ENCODE measurements at places on chromosomes 12 and 14.

DNA sequence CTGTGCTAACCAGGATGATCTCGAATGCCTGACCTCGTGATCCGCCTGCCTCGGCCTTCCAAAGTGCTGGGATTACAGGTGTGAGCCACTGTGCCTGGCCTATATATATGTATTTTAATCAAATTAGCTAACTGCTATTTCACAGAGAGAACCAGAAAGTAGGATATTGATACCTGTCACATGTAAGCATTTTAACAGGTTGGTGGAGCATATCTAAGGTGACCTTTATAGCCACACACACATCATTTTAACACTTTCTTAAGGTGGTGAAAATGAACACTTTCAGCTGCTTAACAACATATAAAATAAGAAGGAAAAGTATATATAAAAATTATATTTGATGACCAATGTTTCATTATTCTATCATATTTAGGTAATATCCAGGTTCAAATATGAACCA, 57.0 kb upstream of the ATF7IP start:
- DNase-seq = no peak

GRCh38 chr14:80981673-80982072, 26.3 kb downstream of the TSHR start:
- DNase-seq = no peak

GRCh38 chr14:23557521-23557920, 1.4 kb downstream of the THTPA start:
- no peak for DNase-seq

DNA sequence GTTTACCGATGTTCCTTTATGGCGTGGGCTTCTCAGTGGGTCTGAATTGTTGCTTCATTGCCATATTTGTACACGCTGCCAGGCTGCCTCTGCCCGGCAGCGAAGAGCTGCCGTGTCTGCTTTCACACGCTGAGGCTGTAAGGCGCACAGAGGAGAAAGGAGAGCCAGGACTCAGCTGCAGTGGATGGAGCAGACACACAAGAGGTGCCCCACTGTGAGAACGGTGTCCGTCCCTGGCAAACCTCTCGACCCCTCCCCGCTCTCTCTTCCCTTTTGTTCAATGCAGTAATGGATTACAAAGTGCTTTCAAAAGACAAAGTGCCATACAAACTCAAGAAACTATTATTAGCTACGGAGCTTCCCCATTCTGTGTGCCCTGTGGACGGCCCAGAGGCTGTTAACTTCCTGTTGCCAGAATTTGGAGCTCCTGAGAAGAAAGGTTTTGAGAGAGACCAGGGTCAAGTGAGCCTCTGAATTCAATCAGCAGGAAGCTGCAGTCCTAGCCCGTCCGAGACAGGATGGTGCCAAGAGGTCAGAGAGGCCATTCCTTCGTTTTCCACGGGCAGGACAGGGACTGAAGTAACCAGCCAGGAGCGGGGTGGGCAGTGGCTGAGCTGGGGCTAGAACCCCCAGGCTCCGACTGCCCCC, 15.8 kb downstream of the CCND2 start:
- DNase-seq = no peak

DNA sequence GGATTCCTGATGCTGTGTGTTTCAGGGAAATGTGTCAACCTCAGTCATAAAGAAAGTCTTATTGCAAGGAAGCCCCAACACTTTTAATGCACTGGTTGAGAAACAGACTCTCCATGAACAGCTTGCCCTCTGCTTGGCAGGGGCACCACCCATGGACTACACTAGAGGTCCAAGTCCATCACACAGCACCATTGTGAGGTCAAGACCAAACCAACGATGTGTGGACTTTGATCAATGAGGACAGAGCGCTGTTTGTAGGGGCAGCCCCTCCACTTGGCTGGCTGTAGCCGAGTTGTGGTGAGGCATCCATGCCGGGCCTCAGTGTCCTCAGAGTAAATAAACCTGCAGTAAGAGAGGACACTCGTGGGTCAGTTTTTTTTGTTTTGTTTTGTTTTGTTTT, 29.8 kb downstream of the ZFYVE21 start:
- no peak for DNase-seq

GRCh38 chr12:98470469-98471082, 44.8 kb upstream of the TMPO start:
- DNase-seq = no peak

All from fibroblast of skin of left quadriceps (primary cell).